ENCODE measurements at places on chromosomes 7 and 10. TPM values are rescaled to one million over a fixed set of nuclear protein-coding genes. Genes with fewer than 3 reads are reported as not detected.

DNA sequence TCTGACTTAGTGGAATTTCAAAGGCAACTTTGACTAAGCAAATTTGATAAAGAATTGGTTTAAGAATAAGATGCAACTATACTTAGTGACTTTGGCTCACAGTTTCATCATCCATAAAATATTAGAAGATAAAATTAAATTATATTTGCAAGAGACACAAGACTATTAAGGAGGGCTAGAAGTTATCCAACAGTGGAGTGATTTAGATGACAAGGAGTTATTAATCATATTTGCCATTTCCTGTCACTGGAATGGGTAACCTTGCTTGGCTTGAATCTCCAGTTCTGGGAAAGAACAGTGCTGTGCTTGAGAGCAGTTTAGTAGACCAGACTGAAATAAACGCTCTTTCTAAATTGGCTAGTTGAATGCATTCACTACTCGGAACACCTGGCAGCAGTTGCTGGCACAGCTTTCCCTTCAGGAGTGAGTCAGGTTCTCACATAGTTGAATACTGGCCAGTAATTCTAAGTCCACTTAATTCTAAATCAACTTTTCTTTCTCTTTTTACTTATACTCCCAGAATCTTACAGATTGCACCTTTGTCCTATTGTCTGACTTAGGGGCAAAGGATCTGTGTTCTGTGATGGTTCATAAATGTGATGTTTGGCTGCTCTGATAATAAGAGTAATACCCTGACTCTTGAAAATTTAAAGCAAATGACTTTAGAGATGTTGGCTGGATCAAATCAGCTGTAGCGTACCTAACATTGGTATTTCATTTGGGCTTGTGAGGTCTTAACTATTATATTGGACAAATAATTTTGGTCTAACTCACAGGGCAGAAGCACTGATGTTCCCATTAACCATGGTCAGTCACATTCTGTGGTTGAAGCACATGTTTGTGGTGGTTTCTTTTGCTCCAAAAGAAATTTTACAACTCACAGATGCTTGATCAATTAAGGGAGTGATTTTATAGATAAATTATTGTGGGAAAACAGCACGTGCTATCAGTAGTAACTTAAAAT is 16.6 kb downstream of the STMP1 start:
- no peak for DNase-seq

GRCh38 chr7:50329775-50330174 is 25.3 kb downstream of the IKZF1 start:
- DNase-seq, result no peak

IGF2BP3 gene
- total RNA-seq, result 1.7 TPM

SYCE1 gene
- 1.7 TPM for total RNA-seq

Measured in CD4-positive, CD25-positive, alpha-beta regulatory T cell (primary cell).